ENCODE measurements at places on chromosomes 3 and 15.
A peak's percentile ranks its signal among the peaks of the same experiment; 100 is the strongest.

GRCh38 chr15:93829115-93829870 is 402.1 kb upstream of the MCTP2 start:
- DNase-seq = no peak

- DNase-seq = no peak
Observed at GRCh38 chr3:47299381-47300318, 16.9 kb downstream of the KLHL18 start.

GRCh38 chr3:76293856-76294255 is 508.5 kb upstream of the ZNF717 start:
- no peak for DNase-seq

DNA sequence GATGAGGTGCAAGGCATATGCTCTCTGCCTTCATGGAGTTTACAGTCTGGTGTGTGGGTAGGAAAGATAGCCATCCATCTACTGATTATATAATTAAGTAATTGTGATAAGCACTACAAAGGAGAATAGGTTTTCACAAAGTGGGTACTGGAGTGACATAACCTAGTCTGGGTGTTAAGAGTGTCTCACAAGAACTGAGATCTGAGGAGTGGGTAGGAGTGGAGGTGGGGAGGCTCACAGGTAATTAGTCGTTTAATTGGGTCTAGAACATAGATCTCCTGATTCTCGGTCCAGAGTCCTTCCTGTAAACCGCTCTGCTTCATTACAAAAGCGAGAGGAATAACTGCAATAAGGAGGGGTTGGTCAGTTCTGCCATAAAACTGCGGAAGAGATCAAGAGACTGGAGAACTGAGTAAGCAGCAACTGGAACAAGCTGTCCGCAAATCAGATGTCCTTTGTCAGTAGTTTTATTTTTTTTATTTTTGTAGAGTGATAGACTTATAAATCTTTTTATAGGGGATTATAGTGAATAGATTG is 2.2 kb downstream of the NEO1 start:
- no peak for DNase-seq

- DNase-seq = no peak
Observed at GRCh38 chr3:66989860-66990696, 8.0 kb upstream of the KBTBD8 start.

- no peak for DNase-seq
Observed at GRCh38 chr3:108406063-108406660, 104.2 kb downstream of the MYH15 start.

- DNase-seq = no peak
Observed at GRCh38 chr15:92674347-92674746, 18.8 kb upstream of the FAM174B start.

DNA sequence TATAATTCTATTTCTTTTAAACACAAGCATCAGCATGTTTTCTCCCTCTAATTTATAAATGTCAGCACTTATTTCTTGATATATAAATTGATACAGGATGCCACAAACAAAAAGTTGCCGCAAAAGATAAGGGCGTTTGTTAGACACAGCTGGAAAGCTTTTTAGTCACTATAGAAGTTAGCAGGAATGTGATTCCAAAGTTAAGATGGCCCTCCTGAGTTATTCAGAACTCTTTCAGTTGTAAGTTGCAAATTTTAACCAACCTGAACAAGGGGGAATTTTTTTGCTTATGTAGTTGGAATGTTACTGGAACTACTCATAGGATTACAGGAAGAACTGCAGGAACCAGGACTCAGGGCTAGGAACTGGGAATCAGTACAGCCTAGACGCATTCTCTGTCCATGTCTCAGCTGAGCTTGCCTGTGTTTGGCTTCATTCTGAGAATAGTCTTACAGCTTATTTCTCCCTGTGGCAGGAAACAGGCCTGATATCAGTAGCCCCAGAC is 166.3 kb downstream of the VGLL4 start:
- no peak for DNase-seq

- DNase-seq = no peak
Observed at GRCh38 chr3:11371747-11372146, 99.5 kb downstream of the ATG7 start.

GRCh38 chr3:127423856-127424765 is 136.3 kb upstream of the PRR20G start:
- DNase-seq = no peak

- no peak for DNase-seq
Observed at GRCh38 chr3:193680220-193680619, 87.2 kb downstream of the OPA1 start.

GRCh38 chr3:57998366-57999283 is 9.6 kb upstream of the FLNB start:
- no peak for DNase-seq

DNA sequence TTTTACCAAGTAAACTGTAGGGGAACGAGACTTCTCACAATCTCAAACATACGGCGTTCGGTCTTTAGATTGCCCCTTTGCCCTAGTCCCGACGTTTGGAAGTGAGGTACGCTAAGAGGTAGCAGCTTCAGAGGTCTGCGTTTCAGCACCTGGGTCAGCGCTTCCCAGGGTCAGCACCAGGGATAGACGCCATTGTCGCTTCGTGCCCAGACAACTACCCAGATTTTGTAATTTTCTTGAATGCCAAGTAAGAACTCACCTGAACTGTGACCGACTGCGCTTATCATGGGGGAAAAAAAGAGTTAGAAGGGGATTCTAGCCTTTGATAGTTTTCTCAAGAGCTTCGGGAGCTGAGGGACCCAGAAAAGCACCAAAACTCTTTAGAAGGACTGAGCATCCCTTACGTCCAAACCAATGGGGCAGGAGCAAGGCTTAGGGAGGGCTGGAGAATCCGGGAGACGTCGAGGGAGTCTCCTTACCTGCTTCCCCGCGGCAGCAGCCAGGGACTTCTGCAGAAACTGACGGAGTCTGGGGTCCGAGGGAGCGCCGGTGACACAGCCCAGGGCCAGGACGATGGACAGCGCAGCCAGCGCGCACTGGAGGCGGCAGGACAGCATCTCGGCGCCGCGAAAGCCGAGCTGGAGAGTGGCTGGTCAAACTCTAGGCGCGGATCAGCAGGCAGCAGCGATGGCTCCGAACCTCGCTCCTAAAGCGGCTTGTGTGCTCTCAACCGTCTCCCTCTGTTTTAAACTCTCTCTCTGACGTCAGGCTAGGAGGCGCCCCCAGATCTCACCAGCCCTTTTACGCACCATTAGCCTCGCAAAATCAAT is at the start of gene SST:
Gene SST (minus strand): TSS at position 720 of the 830 bp plus-strand sequence. CDS start 103 bp downstream, at position 617.
- peak; percentile 71 for DNase-seq

- DNase-seq = no peak
Observed at GRCh38 chr3:169112153-169112892, 551.2 kb downstream of the MECOM start.

- peak; percentile 49 for DNase-seq
Observed at GRCh38 chr15:57866149-57866736, 159.7 kb downstream of the POLR2M start.

DNA sequence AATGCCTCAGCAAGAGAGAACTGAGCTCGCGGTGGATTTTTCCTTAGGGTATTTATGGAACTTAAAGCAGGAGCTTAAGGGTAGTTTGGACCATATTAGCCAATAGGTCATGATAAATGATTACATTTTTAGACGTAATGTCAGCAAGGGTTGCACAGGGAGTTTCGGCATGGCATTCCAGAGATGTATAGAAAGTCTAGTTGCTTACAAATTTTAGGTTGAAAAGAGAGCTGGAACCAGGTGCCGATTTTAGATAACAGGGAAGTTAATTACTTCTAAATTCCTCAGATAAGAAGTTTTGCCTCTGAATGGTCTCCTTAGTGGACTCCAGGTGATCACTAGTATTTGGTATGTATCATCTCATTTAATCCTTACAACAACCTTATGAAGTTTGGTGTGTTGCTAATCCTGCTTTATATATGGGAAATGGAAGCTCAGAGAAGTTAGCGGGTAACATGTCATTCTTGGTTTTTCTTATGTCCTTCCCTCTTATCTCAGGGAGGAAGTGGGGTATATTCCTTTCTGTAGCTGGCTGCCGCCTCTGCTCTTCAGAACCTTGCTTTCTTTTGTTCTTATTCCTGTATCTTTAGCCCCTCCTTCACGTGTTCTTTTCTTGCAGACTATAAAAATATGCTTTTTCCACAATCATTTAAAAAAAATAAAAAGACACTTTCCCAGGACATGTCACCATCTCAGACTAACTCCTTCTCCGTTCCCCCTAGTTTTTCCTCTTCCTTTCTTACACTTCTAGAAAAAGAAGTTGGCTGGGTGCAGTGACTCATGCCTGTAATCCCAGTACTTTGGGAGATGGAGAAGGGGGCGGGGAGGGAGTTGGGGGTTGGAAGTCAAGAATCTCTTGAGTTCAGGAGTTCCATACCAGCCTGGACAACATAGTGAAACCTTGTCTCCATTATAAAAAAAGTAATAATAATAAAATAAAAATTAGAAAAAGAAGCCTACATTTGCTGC is 25.7 kb downstream of the IQGAP1 start:
- peak; percentile 46 for DNase-seq

DNA sequence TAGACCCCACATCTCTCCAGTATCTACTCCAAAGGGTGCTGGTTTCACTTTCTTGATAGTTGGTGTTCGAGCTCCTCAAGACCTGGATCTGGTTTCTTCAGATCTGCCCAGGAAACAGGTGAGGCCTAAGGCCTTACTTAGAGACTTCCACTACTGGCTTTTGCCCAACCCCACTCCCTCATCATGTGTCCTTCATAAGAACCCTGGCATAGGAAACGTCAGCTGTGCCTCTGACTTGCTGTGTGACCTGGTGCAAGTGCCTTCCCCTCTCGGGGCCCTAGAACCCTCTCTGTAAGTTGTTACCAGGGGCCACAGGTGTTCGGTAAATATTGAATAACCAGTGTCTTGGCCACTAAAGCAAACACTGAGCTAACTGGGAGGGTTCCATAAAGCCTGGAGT is 3.9 kb downstream of the OXTR start:
- no peak for DNase-seq

DNA sequence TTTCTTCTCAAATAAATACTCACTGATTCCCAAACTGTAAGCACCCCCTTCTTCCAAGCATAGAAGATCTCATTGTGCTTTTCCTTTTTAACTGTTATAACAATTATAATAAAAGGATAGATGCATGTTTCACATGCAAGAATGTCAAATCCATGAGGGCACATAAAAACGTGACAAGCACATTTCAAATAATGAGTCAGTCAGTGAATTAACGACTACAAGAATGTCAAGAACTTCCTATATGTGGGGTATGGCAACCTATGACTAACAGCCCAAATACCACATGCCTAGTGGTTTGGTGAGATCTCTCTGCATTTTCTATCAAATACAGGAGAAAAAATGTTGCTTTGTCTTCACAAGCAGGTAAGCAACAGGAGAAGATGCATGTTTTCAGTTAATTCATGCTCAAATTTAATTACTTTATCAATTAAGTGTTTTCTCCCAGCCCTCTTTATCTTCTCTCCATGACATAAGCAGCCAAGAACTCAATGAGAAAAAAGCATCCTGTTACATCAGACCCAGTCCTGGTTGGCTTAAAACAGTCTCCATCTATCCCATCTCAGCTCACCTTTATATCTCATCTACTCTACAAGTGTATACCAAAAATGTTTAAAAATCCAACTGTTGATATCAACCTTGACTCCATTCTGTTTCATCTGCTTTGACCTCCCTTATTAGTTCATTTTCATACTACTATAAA is 181.5 kb upstream of the LMCD1 start:
- no peak for DNase-seq

DNA sequence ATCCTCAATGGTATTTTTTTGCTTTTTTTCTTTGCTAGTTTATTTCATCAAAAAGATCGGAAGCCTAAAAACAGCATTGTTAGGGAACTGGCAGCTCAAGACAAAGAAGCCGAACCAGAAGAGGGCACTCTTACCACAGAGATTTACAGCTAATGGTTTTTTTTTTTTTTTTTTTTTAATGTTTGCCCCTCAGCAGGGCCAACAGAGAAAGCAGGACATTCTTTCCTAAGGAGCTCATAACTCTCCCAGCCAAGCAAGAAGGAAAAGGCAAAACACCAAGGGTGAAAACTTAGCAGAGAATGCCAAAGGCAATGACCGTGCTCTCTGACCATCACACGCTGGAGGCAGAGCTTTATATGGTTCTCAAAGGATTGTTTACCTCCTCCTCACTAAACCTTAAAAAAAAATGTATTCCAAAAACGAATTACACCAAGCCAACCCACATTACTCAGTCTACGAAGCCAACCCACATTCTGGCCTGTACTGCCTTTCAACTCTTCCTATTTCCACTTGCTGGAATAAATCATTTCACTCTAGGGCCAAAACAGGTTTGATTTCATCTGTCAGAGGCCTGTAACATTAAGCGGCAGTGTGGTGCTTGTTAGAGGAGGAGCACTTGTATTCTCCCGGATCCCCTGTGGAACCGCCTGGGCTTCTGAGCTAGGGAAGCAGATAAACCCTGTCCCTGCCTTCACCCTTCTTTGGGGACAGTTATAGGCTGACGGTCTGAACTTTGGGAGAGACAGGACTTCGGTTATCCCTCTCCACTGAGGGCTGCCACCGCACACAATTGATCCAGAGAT is 35.6 kb upstream of the GYG1 start:
- peak; percentile 76 for DNase-seq

- no peak for DNase-seq
Observed at GRCh38 chr3:144948711-144949110, 977.1 kb downstream of the DIPK2A start.

DNA sequence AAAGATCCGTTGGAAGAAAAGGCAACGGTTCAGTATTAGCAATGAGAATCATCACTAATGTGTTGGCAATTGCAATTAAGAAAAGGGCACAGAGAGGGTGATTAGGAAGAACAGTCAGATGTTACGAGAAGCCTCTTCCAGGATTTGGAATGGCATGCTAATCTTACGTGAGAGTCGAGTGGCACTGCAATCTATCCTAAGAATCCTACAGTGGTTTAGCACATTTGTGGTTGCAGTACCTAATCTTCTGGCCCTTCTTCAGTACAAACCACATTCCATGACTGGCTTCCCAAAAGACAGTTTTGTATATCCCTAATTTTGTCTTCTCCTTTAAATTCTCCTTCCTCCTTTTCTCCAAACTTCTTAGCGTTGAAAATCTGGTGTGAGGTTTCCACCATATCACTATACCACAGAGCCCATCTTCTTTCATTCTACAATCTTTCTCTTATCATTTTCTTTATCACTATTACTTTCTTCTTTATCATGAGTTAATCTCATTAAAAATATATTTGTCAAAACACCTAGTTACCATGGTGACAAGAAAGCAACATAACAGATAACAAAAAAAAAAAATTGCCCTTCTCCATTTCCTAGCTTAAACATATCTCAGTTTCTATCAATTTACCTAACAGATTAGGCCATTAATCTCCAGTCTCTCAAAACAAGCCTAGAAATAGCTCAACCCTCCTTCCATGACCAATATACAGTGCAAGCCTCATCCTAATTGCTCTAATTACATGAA is 60.1 kb downstream of the IGSF11 start:
- no peak for DNase-seq

- no peak for DNase-seq
Observed at GRCh38 chr3:186534113-186534669, 10.0 kb downstream of the CRYGS start.

DNA sequence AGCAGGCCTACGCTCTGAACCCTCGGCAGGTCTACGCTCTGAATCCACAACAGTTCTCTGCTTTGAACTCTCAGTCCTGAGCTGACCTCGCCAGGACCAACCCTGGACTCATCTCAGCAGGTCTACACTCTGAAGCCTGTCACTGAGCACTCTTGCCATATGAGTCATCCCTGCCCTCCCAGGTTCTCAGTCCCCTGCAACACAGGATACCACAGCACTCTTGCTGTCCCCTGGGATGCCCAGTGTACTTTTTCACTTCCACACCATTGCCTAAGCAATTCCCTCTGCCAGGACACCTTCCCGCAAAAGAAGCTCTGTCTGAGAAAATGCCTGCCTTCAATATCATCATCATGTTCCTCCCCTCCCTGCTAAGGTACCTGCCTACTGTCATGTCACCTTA is 42.0 kb downstream of the NUP210 start:
- DNase-seq = no peak

- DNase-seq = no peak
Observed at GRCh38 chr3:198113206-198114053, 153.4 kb downstream of the LMLN start.

- no peak for DNase-seq
Observed at GRCh38 chr3:46730819-46731218, 13.2 kb upstream of the PRSS50 start.
